NCI-H1105 (cell line): ENCODE measurements at places on chromosomes 6 and 20.

GRCh38 chr6:14765106-14765505 lies 480.8 kb upstream of the JARID2 start:
- DNase-seq, result no peak

GRCh38 chr6:5278565-5279120 lies 17.3 kb downstream of the FARS2 start:
- DNase-seq, result no peak

- DNase-seq, result no peak
Observed at GRCh38 chr6:48057601-48058000, 53.4 kb downstream of the PTCHD4 start.

DNA sequence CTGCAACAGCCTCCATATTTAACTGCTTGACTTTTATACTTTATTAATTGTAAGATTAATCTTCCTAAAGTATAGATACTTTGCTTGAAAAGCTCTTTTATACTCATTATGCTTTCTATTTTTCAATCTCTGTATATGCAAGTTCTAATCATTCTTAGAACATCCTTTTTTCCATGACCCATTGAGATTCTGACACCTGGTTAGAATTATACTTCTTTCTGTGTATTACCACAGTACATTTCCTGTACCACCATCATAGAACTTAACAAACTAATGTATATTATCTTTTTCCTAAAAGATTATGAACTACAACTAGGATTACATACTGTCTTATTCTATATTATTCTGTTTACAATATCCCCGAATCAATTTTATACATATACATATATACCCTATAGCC lies 13.5 kb downstream of the SERINC1 start:
- DNase-seq, result no peak

GRCh38 chr20:47392721-47393073 lies 36.2 kb upstream of the ZMYND8 start:
- DNase-seq, result no peak

GRCh38 chr20:35791821-35792220 lies 20.0 kb downstream of the PHF20 start:
- no peak for DNase-seq

GRCh38 chr6:53306819-53307347 lies 41.9 kb downstream of the ELOVL5 start:
- DNase-seq, result no peak
